ENCODE measurements at places on chromosomes 3 and 15.

DNA sequence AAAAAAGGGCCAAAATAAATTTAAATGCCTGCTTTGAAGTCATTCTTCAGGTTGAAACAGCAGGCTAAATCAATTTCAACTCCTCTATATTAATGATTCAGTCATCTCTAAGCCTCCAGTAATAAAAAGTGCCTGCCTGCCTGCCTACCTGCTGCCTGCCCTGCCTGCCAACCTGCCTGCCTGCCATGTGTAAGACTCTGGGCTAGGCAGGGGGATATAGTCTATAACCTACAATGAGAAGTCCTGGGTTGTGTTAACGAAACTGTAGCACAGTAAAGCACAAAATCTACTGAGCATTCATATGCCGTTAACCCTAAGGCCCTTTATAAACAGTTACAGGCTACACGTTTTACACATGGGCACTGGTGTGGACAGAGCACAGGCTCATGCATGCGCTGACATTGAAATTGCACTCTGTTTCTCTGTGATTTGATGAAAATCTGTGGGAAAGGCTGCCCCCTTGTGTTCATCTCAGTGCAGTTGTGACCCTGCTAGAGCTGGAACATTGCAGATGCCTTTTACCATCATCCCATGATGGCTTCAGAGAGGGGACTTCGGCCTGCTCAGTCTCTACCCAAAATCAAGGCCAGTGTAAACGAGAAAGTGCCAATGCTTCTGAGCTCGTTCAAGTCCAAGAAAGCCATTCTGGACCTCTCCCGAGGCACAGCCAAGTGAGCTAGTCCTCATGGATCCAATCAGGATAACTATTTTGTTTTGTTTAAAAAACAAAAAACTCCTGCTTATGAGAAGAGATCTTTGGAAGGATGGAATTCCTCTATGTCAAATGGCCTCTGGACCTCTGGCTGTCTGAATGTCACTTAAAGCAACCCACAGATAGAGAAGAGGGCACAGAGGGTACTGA lies 64.6 kb downstream of the EFL1 start:
- DNase-seq = peak; percentile 3

GRCh38 chr15:39752991-39753390 lies 29.6 kb downstream of the FSIP1 start:
- no peak for DNase-seq

DNA sequence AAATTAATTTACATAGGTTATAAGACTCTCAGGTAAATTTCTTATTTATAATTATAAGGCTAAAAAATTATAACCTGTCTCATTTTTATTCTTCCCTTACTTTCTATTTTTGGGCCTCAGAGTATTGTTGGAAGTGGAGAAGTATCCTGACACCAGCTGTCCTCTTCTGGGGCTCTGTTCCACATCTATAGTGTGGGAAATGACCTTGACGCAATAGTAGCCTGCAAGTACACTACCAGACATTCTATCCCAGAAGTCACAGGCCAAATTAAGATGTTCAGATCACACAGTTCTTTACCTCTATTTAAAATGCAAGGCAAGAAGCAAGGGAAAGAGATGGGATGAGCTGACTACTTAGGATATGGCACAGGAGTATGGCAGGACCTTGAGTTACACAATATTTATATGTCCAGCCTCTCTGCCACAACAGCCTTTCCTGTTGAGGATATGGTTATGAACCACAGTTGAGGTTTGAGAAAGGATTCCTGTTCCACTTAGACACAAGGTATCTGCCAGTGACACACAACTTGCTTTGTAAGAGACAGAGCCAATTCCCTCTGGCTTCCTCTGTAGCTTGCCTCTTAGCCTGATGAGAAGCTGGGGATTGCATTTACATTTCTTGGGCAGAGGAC lies 158.0 kb upstream of the IL12A start:
- DNase-seq = no peak

- DNase-seq = peak; percentile 35
These were observed 12.3 kb upstream of the SPATA12 start for GRCh38 chr3:57048052-57048671.

GRCh38 chr15:85472349-85472748 lies 91.9 kb downstream of the AKAP13 start:
- DNase-seq = no peak

- DNase-seq = no peak
These were observed 60.2 kb downstream of the MAP3K13 start for GRCh38 chr3:185423178-185423577.

All from NCI-H345 (cell line).